ENCODE measurements at places on chromosomes 16 and 17. TPM values are rescaled to one million over a fixed set of nuclear protein-coding genes. Genes with fewer than 3 reads are reported as not detected.

The SCGB1C2 gene
- total RNA-seq = not detected

The ACE gene
- total RNA-seq = 4.4 TPM

The CFAP97D1 gene
- 0.24 TPM for total RNA-seq

The MAP2K3 gene
- total RNA-seq = 12.1 TPM

The TPSAB1 gene
- total RNA-seq = 2.1 TPM

The RTN4RL1 gene
- total RNA-seq = 2.2 TPM

The KRT12 gene
- not detected for total RNA-seq

The SLC9A5 gene
- 0.03 TPM for total RNA-seq

The TMEM204 gene
- not detected for total RNA-seq

The PLCD3 gene
- 189 TPM for total RNA-seq

The KRTAP4-6 gene
- total RNA-seq = not detected

The EPX gene
- total RNA-seq = not detected

The KRTAP1-5 gene
- not detected for total RNA-seq

The FBXO39 gene
- 0.31 TPM for total RNA-seq

- DNase-seq = no peak
Observed at GRCh38 chr16:74871608-74872007, 97.0 kb upstream of the FA2H start.

GRCh38 chr16:20878682-20879147, 21.4 kb downstream of the DCUN1D3 start:
- no peak for DNase-seq

DNA sequence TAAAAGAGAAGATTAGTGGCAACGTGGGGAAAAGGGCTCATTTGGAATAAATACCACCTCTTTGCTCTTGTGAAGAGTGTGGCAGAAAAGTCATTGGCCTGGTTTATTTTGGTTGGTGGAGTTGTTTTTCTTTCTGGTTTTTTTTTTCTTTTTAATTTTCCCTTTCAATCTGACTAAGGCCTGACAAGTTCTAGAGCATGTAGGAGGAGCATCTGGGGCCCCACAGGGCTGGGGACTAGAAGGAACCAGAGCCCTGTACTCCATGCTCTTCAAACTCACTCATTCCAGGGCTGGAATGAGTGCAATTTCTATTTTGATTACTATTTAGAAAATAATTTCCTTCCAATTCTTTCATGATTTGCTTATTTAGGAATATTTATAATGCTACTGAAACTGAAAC, 13.3 kb downstream of the IRX5 start:
- DNase-seq = no peak

DNA sequence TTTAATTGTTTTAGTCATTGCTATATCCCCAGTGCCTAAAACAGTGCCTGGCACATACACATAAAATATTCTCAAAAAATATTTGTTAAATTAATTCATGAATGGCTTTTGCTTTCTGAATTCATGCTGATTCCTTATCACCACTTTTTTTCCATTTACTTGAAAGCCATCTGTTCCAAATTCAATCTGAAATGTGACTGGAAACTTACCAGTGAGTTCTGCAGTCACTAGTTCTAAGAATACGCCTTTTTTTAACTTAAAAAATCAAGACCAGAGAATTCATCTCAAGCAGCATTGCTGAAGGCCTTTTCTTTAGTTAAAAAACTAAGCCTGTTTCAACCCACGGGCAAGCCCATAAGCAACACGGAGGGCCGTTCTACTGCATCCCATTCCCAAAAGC, 114.0 kb upstream of the ERCC4 start:
- no peak for DNase-seq

- DNase-seq = no peak
Observed at GRCh38 chr17:45316434-45317110, at the start of gene MAP3K14. MAP3K14 (minus strand) TSS chr17:45317020; CDS start chr17:45290745, 26,275 bp downstream.

GRCh38 chr16:61050547-61050946, 985.7 kb downstream of the CDH8 start:
- DNase-seq = no peak

DNA sequence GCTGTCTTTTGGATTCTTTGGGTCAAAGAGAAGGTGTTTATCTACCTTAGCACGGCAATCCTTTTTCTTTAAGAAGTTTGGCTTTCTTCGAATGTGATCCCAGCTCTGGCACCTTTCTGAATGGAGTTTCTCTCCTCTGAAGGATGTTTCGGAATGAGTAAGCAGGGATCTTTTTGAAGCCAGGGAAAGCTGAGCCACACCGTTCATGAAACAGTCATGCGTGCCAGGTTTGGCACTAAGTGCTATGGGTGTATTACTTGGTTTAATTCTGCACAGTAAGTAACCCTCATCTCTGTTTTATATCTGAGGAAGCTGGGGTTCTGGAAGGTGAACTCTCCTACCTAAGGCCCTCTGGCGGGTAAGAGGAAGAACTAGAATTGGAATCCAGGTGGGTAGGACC, 234.5 kb downstream of the NTN1 start:
- DNase-seq = no peak

- DNase-seq = no peak
Observed at GRCh38 chr16:72635104-72635503, 412.8 kb downstream of the ZFHX3 start.

- DNase-seq = peak; percentile 81
Observed at GRCh38 chr16:66250686-66251431, 115.6 kb upstream of the CDH5 start.

DNA sequence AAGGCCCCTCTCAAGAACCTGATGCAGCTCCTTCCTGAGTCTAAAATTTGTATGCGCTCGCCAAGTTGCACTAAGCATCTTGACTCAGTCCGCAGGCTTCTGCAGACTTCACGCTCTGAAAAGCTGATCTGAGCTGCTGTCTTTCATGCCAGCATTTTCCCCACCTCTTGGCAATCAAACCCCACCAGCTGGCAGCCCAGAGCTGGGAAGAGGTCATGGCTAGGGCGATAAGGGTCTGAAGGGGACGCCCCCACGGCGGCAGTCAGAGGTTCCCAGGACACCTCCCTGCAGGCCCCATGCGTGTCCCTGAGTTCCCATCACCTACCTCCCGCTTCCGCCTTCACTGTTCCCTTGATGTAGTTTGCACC, 5.1 kb upstream of the UNC13D start:
- no peak for DNase-seq

- DNase-seq = no peak
Observed at GRCh38 chr17:30256756-30257506, 21.4 kb upstream of the SLC6A4 start.

- DNase-seq = no peak
Observed at GRCh38 chr16:25523183-25523582, 168.6 kb upstream of the HS3ST4 start.

GRCh38 chr16:65002265-65002664, 119.6 kb downstream of the CDH11 start:
- DNase-seq = peak; percentile 38

DNA sequence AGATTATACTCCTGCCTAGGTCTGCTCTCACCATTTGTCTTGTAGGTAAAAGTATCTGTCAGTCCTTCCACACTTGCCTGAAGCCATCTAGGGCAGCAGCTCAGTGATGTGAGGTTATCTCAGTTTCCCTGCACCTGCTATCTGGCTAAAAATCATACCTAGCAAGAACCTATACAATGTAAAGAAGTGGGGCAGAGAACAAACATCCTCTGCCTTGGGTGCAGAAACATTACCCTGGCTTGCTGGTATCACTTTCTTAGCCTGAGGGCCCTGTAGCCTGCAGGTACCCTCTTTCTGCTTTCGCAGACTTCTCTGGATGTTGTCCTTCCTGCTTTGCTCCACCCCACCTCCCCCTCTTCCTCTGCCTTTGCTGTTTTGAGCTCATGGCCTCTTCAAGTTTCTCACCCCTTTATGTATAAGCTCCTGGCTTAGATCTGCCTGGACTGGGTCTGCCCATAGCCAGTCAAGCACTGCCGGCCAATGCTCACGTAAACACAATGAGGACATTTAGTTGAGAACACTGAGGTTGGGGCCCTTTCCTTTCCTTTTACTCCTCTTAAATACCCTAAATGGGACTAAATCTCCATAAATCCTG, 8.7 kb upstream of the SDK2 start:
- no peak for DNase-seq

GRCh38 chr17:33073416-33073815, 81.8 kb downstream of the SPACA3 start:
- no peak for DNase-seq

- DNase-seq = no peak
Observed at GRCh38 chr16:11621920-11622651, 35.4 kb upstream of the LITAF start.

DNA sequence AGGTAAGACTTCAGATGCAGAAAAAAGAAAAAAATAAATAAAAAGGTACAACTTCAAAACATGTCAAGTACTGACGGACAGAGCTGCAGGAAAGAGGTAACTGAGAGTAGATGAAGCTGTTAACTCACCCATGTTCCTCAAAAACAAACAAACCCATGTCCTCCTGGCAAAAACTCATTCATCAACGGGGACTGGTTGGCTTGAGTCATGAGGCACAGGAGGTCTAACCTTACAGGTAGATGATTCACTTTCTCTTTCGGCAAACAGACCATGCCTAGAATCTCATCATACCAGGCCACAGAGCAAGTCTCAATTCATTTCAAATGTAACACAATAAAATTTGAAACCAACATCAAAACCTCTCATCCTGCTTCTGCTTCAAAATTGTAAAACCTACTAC, 12.3 kb upstream of the FASN start:
- DNase-seq = peak; percentile 37

DNA sequence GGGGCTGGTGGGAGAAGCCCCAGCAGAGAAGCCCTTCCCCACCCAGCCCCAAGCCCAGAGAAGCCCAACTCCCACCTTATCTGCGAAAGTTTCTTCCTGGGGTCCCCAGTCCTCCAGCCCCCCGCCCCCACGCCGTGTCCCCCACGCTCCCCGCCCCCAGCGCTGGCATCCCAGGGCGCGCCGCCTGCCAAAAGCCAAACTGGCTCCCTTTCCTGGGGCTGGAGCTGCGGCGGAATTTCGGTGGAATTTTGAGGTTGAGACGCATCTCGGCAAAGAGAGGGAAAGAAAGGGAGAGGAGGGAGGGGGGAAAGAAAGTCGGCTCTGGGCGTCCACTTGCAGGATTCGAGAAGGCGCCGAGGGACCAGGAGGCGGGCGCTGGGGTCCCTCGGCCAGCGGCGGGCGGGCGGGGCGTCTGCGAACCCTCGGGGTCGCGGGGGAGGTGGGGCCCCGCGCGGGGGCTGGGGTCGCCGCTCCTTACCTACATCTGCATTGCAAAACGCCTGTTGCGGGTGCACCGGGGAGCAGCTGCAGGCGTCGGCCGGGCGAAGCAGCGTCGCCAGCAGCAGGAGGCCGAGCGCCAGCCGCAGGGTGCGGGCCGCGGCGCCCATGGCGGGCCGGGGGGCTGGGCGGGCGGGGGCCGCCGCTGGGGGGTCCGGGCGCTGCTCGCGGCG, 571 bp downstream of the TIMP2 start:
- no peak for DNase-seq

- DNase-seq = peak; percentile 95
Observed at GRCh38 chr17:82217530-82218204, 5.0 kb upstream of the CCDC57 start.

GRCh38 chr16:46673320-46674013, 15.5 kb downstream of the VPS35 start:
- peak; percentile 73 for DNase-seq

GRCh38 chr16:73048292-73049080, 558 bp upstream of the ZFHX3 start:
- DNase-seq = peak; percentile 39

DNA sequence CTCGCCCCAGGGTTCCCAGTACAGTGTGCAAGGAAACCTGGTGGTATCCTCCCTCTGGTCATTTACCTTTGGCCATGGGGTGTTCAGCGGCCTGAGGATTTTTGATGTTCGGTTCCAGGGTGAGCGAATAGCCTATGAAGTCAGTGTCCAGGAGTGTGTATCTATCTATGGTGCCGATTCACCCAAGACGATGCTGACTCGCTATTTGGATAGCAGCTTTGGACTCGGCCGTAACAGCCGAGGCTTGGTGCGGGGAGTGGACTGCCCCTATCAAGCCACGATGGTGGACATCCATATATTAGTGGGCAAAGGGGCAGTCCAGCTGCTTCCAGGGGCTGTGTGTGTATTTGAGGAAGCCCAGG, 1.2 kb downstream of the AOC2 start:
- no peak for DNase-seq
